ENCODE measurements at places on chromosomes 13 and 19.

GRCh38 chr13:71417205-71417604 lies 449.8 kb downstream of the DACH1 start:
- no peak for DNase-seq

- no peak for DNase-seq
These were observed 17.2 kb upstream of the SLITRK6 start for GRCh38 chr13:85816413-85816812.

DNA sequence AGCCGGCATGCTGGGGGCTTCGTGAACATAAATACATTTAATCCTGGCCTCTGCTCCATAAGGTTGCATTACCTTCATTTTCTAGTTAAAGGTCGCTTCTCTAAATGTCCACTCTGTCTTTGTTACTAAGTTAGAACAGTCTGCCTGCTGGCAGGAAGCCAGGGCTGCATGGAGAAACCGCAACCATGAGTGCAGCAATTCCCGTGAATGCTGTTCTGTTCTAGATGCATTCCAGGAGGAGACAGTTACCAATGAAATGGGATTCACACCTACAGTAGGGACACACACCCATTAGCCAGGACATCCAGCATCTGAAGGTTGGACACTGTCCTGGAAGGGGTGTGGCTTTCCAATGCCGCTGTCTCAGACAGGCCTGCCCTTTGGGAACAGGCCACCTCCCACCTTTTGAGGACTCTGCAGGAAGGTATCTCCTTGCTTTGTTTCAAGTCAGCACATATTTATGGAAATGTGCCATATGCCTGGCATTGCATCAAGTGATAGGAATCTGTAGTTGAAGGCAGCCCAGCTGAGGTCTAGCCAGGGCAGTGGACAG lies 129.7 kb downstream of the SLC7A1 start:
- DNase-seq = no peak

DNA sequence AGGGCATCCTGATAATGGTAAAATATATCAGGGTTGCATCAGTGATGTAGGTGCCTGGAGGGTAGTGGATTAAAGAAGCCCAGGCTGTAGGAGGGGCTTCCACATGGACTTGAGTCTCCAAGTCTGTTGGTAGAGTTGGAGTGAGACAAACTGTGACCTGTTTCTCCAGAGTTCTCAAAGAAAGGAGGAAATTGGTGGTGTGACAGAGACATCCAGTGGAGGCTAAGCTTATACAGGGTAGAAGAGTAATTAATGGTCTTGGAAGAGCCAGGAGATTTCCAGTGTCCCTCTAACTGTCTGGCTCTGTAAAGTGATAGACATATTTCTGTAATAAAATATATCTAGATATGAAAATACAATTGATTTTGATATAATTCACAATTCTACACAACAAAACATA lies 61.1 kb downstream of the GPC5 start:
- DNase-seq = no peak

- no peak for DNase-seq
These were observed 1367.5 kb upstream of the PCDH9 start for GRCh38 chr13:68597641-68598040.

DNA sequence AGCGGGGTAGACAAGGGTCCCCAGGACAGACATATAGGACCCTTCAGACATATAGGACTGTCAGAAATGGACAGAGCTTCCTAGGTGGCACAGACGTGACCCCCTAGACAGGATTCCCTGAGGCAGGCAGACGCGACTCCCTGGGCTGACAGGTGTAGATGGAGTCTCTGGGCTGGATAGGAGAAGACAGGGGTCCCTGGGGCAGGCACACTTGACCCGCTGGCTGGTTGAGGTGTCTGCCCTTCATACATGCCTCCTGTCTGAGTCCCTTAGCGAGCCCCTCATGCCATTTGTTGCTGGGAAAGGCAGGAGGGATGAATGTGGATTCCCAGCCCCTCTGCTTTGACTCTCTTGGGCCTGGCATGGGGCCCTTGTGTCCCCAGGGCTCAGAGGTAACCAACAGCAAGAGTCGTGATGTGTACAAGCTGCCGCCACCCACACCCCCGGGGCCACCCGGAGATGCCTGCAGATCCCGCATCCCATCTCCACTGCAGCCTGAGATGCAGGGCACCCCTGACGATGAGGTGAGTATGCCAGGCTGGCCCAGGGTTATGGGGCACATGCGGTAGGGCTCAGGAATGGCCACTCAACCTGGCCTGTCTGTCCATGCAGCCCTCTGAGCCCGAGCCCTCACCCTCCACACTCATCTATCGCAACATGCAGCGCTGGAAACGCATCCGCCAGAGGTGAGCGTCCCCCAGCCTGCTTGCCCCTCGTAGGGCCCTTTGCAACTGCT lies 3.0 kb downstream of the HSPB6 start:
- DNase-seq = no peak

GRCh38 chr19:1941146-1942077 lies at the start of gene CSNK1G2:
TSS of gene CSNK1G2 (plus strand) at chr19:1941172. CDS start at chr19:1969773, 28,601 bp downstream.
- DNase-seq = no peak

DNA sequence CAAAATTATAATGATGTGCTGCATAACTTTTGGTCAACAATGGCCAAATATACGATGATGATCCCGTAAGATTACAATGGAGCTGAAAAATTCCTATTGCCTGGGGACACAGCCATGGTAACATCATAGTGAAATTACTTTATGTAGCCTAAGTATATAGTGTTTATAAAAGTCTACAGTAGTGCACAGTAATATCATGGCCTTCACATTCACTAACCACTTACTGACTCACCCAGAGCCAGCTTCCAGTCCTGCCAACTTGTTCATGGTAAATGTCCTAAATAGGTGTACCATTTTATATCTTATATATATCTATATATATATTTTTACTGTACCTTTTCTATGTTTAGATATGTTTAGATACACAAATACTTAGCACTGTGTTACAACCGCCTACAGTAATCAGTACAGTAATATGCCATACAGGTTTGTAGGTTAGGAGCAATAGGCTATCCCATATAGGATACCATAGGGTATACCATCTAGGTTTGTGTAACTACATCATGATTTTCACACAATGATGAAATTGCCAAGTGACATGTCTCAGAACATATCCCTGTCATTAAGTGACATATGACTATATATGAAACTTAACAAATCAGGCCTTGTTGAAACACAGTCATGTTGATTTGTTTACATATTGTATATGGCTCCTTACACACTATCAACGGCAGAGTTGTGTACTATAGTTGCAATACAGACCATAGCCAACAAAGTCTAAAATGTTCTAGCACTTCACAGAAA lies 23.7 kb downstream of the DIS3 start:
- DNase-seq = no peak

GRCh38 chr13:49908637-49909036 lies 27.5 kb downstream of the SPRYD7 start:
- no peak for DNase-seq

GRCh38 chr19:51810223-51810622 lies 15.3 kb downstream of the FPR3 start:
- no peak for DNase-seq

DNA sequence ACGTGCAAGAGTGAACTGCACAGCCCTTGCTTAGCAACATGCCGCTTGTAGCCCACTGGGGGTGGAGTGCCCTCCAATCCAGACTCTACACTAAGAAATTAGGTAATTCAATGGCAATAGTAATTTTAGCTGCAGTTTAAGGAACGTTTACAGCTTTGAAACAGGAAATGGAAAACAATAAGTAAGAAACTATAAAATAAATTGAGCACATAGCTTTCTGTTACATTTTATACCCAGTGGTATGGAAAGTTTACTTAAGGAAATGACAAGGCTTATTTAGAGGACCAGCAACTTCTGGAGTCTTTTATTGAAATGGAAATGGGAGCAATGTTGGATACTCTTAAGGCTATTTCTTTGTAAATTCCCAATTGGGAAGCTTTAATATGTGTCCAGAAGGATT lies 373.2 kb downstream of the KCNRG start:
- no peak for DNase-seq

- DNase-seq = no peak
These were observed 64.2 kb upstream of the GTF2F2 start for GRCh38 chr13:45055902-45056648.

- DNase-seq = no peak
These were observed 649.6 kb upstream of the ATXN8OS start for GRCh38 chr13:69458013-69458412.

- DNase-seq = no peak
These were observed 742.2 kb upstream of the SLITRK6 start for GRCh38 chr13:86541461-86541860.

GRCh38 chr13:63337041-63337440 lies 1921.4 kb upstream of the PCDH20 start:
- no peak for DNase-seq

- DNase-seq = no peak
These were observed 9.9 kb downstream of the LMTK3 start for GRCh38 chr19:48501494-48502349.

DNA sequence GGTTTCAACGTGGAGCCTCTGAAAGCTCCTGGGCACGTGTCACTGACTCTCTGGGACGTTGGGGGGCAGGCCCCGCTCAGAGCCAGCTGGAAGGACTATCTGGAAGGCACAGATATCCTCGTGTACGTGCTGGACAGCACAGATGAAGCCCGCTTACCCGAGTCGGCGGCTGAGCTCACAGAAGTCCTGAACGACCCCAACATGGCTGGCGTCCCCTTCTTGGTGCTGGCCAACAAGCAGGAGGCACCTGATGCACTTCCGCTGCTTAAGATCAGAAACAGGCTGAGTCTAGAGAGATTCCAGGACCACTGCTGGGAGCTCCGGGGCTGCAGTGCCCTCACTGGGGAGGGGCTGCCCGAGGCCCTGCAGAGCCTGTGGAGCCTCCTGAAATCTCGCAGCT lies 2.3 kb downstream of the ARL11 start:
- no peak for DNase-seq

GRCh38 chr19:44644402-44645016 lies 799 bp downstream of the PVR start:
- no peak for DNase-seq

DNA sequence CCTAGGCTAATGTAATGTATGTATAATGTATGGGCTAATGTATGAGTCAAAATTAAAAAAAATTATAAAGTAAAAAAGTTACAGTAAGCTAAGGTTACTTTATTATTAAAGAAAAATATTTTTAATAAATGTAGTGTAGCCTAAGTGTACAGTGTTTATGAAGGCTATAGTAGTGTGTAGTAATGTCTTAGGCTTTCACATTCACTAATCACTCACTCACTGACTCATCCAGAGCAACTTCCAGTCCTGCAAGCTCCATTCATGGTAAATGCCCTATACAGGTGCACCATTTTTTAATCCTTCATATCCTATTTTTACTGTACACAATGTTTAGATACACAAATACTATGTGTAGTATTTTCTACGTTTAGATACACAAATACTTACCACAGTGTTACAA lies 1.8 kb upstream of the TMEM272 start:
- no peak for DNase-seq

- no peak for DNase-seq
These were observed 25.0 kb downstream of the LAMP1 start for GRCh38 chr13:113322043-113322461.

DNA sequence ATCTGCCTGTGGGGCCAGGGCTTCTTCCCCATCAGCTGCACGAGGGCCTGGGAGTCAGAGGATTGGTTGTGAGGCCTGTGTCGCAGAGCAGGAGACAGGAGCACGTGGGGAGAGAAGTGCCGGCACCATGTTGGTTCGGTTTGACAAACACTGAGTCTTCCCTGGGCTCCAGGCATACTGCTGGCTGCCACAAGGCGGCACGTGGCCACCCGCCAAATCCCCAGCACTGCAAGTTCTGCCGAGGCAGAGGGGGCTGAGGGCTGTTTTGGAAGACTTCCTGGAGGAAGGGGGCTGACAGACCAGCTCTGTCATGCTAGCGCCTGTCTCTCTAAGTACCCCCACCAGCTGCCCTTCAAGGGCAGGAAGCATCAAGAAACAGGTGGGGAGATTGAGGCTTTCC lies 9.5 kb downstream of the SHANK1 start:
- no peak for DNase-seq

DNA sequence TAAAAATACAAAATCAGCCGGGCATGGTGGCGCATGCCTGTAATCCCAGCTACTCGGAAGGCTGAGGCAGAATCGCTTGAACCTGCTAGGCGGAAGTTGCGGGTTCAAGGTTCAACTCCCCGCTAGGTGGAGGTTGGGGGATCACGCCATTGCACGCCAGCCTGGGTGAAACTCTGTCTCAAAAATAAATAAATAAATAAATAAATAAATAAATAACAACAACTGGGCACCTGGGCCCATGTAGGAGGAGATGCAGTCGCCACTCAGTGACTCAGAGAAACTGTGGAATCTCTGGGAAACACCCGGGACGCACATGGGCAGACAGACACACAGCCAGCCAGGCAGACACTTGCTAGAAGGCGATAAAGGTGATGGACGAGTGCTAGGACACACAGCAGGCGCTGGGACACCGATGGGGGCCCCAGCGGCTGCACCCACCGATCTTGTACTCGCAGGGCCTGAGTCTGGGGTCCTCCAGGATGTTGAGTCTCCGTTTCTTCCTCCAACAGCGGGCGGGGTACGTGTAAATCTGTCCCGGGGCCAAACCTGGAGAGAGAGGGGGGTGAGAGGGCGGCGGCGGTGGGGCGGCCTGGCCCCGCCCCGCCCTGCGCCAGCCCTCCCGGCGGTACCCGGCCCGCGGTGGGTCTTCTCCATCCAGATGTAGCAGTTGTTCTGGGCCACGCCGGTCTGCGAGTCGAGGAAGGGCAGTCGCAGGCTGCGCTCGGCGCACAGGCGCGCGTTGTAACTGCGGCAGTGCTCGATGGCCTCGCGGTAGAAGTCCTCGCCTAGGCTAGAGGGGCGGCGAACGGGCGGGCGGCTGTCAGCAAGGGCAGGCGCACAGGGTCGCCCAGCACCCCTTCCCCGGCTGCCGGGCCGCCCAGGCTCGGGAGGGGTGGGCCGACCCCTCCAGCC lies 1.8 kb downstream of the DPF1 start:
- no peak for DNase-seq

GRCh38 chr13:92901739-92902138 lies 324.9 kb upstream of the GPC6 start:
- no peak for DNase-seq

DNA sequence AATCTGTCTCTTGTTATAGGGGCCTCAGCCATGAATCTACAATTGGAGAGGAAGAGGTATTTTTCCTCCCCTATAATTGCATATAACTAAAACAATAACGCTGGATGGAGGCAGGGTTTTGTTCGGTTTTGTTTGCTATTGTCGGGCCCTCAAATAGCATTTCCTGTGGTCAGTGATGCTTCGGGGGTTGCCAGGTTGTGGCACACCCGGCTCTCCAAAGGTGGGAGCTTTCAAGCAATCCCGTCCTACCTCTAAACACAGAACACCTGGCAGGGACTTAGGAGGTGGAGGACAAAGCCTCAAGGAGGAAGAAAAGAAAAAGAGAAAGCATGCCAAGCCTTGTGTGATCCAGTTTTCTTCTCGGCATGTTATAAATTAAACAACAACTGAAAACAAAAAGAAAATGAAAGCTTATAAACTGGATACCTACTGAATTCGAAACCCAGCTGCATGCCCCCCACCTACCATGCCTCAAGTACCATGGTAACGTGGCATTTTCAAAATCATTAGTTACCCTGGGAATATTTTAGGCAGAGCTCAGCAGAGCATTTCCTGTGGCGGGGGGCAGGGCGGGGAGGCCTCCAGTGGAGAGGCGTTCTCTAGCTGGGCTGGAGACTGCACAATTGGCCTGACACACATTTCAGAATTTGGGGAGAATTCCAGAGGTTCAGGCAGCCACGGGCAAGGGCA lies 213.8 kb downstream of the DCLK1 start:
- no peak for DNase-seq

GRCh38 chr19:7560255-7560654 lies 24.7 kb downstream of the PNPLA6 start:
- no peak for DNase-seq

- DNase-seq = no peak
These were observed 1.2 kb downstream of the AKT1S1 start for GRCh38 chr19:49875857-49876421.

- DNase-seq = no peak
These were observed 624.4 kb upstream of the KLHL1 start for GRCh38 chr13:70732611-70733010.

All from GM04504 (cell line).